ENCODE measurements at places on chromosomes 3 and 15.

- DNase-seq, result no peak
These were observed 75.1 kb downstream of the ATP10A start for GRCh38 chr15:25787855-25788520.

- DNase-seq, result no peak
These were observed 1530.3 kb downstream of the SI start for GRCh38 chr3:163548015-163548414.

DNA sequence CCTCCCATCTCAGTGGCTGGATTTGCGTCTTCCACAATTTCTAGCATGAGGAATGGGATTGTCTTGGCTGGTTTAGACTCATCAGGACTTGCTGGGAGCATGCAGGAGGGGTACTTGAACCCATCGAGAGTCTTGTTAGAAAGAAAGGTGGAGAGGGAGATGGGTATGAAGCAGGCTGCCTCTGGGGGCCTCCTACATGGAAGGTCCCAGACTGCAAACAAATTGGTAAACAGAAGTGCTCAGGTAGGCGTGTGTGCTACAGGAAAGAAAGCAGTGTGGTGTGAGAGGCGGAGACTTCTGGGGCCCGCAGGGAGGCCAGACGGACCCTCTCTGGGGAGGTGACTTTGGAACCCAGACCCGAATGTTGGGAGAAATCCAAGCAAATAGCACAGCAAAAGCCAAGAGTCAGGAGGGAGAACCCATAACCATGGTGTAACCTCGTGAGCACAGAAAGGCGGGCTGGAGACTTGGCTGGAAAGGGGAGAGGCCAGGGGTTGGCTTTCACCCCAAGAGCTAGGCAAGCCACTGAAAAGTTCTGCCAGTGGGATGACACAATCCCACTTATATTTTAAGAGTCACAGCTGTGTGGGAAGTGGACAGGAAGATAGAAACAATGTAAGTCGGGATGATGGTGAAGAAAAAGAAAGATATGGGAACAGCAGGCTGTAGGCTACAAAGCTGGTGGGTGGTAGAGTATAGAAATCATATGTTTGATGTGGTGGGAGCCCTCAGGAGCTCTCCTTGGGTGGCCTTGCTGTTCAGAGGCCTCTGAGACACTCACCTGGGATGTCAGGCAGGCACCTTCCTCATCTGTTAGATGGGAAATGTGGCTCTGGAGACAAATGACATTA is 130.1 kb upstream of the PRR20G start:
- DNase-seq, result no peak

- DNase-seq, result no peak
These were observed 64.3 kb upstream of the LRRN1 start for GRCh38 chr3:3734881-3735280.

- no peak for DNase-seq
These were observed 100.4 kb upstream of the TP63 start for GRCh38 chr3:189530822-189531221.

GRCh38 chr3:180180795-180181194 is 144.1 kb upstream of the PEX5L start:
- peak; percentile 23 for DNase-seq

- DNase-seq, result no peak
These were observed 31.6 kb upstream of the GABRG3 start for GRCh38 chr15:26939398-26939797.

- DNase-seq, result no peak
These were observed 119.0 kb upstream of the DLG1 start for GRCh38 chr3:197417441-197417840.

GRCh38 chr3:48476426-48477053 is 27.4 kb downstream of the SHISA5 start:
- DNase-seq, result no peak

GRCh38 chr15:70240820-70241430 is 143.2 kb upstream of the TLE3 start:
- no peak for DNase-seq

GRCh38 chr3:128523591-128523990 is 30.6 kb upstream of the GATA2 start:
- no peak for DNase-seq

DNA sequence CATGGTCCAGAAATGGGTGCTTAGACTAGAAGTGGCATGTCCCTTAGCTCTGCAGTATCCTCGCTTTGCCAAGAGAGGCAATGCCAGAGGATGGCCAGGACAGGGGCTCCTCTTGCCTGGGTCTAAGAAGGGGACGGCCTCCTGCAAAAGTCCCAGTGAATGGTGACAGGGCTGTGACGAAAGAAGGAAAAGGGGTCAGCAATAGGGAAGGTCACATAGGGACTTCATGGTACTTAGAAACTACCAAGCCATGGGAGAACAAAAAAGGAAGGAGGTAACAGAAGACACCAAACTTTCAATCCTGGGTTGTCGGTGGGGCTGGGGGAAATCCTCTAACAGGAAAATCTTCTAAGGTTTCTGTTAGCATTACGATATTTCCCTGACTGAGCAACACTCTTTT is 36.2 kb upstream of the ATOSA start:
- no peak for DNase-seq

- DNase-seq, result no peak
These were observed 35.6 kb upstream of the SLC6A1 start for GRCh38 chr3:10956986-10957385.

DNA sequence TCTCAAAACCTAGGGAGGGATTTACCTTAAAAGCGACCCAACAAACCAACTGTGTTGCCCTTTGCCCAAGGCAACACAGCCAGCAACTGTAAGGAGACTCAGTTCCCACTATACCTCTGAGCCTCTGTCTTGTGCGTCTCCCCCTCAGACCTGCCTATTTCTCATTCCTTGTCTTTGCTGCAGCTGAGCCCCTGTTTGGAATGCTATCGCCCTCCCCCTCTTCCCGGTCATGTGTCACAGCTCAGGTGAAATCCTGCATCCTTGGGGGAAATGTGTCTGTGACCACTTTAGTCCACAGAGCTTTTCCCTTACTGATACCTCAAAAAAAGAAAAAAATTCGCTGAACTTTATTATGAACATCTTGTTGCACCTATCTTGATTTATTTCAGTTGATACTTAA is 52.0 kb upstream of the LRIG1 start:
- DNase-seq, result no peak

GRCh38 chr3:42829628-42830436 is 20.6 kb downstream of the ACKR2 start:
- DNase-seq, result no peak

Measured in GM04504 (cell line).